ENCODE measurements at places on chromosomes 4 and X.
A peak's percentile ranks its signal among the peaks of the same experiment; 100 is the strongest.

DNA sequence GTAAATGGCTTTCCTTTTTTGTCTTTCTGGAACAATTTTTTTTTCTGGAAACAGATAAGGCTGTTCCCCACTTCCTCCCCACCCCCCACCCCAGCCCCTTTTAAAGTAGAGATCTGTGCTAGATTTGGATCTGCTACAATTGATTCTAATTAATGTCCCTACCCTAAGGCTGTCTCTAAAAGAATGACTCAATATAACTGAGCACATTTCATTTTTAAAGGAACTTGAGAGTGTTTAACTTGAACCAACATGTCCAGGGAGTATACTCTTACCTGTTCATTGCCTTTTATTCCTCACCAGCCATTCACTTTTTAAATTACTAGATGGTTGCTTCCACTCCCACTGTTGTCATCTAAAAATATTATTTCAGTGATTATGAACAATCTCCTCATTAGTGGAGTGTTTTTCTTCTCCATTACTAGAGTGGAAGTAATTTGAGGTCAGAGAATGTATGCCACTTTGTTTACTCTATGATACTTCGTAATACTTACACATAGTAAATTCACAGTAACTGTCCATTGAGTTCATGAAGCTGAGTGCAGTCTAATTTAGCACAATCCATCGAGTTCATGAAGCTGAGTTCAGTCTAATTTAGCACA, 14.1 kb upstream of the CNOT6L start:
- no peak for DNase-seq

DNA sequence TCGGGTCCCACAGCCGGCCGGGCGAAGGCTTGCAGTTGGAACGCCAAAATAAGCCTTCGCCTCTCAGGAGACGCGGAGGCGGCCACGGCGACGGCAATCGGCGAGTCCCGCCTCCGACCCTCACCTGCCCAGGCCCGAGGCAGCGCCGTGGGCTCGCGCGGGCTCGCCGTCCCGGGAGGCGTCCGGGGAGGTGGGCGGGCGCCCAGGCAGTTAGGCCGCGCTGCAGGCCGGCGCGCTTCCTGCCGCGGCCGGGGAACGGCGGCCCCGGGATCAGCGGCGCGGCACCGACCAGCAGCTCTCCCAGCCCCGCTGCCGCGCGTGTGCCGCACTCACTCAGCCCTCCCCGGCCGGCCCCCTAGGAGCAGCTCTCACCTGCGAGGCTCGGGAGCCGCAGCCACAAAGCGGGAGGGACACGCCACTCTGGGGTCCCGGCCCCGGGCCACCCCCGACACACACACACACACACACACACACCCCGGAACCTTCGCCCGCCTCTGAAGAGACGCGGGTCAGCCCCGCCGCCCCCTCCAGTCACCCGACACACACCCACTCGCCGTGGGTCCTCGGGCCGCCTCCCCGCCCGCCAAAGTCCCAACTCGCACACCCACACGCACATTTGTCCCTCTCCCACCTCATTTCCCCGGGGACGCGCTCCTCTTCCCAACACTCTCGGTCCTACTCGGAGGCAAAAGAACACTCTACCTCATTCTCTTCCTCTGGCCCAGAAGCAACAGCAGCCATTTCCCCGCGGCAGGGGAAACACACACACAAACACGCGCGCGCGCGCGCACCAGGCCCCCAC, at the start of gene CNOT6L:
Gene CNOT6L, minus strand, starts transcription at position 767 of the 802 bp plus-strand sequence. Its CDS starts 60 bp downstream, at position 707.
- peak; percentile 73 for DNase-seq

DNA sequence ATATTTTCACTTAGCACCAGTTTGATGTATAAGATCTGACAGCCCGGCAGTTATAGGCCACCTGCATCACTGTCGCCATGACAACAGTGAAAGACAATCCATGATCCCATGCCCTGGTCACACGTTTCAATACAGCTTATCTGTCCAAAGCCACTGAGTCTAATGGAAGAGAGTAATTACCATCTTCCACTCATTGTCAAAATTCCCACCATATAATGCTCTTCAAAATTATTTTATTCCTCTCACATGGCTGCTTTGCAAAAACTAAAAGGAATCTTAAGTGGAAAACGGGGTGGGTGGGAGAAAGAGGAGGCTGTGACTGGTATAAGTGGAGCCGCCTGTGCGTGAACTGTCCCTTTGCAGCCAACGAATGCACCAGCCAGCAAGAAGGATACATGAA, 44.2 kb downstream of the MAML3 start:
- peak; percentile 56 for DNase-seq

DNA sequence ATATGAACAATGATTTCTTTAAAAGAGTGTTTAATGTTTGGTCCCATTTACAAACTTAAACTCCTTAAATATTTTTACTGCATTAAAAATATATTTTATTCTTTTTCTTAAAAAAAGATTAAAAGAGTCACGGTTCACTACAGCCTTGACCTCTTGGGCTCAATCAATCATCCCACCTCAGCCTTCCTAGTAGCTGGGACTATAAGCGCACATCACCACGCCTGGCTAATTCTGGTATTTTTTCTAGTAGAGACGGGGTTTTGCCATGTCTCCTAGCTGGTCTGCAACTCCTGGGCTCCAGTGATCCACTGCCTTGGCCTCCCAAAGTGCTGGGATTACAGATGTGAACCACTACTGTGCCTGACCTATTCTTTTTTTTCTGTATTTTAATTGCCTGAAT, 104.7 kb upstream of the TLR2 start:
- no peak for DNase-seq

- peak; percentile 91 for DNase-seq
Measured at GRCh38 chr4:87220094-87220822, at the start of gene KLHL8. KLHL8 (minus strand) TSS chr4:87220618; CDS start chr4:87195539, 25,079 bp downstream.

GRCh38 chrX:149992918-149993317, 54.6 kb upstream of the EOLA2 start:
- DNase-seq: no peak

GRCh38 chr4:7094916-7095315, 27.1 kb upstream of the GRPEL1 start:
- DNase-seq: no peak

DNA sequence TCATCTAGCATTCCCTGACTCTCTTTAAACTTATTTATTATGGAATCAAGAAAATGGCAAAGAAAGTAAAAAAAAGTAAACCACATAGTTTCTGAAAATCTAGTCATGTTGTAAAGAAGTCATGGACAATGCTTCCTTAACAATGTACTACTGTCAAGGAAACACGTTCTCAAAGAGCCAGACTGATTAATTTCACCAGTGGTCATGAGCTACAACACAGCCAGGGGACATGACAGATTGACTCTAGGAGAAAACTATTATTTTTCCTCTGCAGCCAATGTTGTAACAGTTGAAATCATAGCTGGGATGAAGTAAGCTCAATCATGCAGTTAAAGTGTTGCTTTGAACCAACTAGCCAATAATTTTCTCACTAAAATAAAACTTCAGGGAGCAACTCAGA, 109.2 kb downstream of the MAPK10 start:
- no peak for DNase-seq

- DNase-seq: no peak
Measured at GRCh38 chr4:184476695-184477094, 2.3 kb upstream of the IRF2 start.

DNA sequence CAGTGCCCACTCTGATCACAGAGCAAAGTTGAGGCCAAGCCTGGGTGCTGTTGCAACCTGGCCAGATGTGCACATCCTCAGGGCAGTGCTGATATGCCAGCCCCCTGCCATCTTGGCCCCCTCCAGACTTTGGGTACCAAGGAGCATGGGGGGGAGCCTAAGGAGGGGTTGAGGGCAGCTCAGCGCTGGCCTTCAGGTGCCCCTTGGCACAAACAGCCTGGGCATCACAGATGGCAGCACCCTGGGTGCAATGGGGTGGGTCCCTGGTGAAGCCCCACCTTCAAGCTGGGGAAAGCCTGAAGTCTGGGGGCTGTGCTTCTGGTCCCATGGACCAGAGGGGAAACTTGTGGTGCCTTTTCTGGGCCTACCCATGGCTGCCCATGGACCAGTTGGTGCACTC, 163.0 kb downstream of the FAM47A start:
- no peak for DNase-seq

DNA sequence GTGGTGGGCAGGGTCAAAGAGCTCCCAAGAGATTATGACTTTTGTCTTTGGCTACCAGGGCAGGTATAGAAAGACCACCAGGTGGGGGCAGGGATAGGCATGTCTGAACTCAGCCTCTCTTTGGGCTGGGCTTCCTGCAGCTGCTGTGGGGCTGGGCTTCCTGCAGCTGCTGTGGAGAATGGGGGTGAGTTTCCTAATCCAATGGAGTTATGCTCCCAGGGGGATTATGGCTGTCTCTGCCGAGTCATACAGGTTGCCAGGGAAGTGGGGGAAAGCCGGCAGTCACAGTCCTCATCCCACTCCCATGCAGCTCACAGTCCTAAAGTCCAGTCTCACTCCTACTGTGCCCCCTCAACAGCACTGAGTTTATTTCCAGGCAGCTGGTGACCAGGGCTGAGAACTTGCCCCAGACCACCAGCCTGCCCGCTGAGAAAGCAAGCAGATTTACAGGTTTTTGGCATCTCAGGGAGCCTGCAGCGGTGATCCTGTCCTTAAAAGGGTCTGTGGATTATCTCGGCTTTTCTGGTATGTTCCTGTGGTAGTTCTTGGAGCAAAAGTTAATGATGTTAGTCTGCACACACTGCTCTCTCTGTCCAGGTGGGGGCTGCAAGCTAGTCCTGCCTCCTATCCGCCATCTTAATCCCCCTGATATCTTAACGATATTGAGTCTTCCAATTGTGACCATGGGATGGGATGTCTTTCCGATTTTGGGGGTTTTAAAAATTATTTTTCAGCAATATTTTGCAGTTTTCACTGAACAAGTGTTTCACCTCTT, 133.4 kb downstream of the RTL9 start:
- peak; percentile 10 for DNase-seq

DNA sequence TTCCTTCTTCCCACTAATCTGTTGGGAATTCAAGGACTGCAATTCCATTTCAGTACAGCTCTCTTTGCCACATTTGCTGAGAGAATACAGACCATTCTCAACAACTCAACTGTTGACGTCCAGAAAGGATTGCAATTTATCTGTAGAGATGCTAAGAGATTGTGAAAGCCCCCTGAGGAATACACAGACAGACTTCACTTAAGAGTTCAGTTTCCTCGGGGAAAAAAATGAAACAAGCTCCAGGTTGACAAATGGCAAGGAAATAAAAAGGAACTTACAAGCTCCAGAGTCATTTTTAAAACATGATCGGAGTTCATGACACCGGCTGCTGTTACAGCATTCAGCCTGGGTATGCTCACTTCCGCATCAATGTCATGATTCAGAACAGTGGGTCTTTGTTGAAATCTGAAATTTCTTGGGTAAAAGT, 13.8 kb downstream of the TLR10 start:
- no peak for DNase-seq

DNA sequence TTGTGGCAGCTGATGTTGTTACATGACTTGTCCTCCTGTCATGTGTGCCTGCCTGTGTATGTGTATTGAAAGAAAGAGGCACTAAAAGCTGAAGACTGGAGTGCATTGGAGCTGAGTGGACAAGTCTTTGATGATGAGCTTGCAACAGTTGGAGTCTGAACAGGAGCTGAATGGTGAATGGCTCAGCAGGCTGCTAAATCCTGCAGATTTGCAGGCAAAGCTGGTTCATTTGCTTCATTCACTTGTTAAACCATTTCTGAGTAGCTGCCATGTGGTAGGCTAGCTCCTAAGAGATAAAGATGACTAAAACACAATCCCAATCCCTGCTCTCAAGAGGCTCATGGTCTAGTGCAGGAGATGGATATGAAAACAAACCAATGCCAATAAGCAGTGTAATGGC, 217.3 kb downstream of the CHRDL1 start:
- no peak for DNase-seq

GRCh38 chr4:184599492-184600135, 49.6 kb downstream of the CASP3 start:
- DNase-seq: no peak
